ENCODE measurements at places on chromosomes 4 and X.

DNA sequence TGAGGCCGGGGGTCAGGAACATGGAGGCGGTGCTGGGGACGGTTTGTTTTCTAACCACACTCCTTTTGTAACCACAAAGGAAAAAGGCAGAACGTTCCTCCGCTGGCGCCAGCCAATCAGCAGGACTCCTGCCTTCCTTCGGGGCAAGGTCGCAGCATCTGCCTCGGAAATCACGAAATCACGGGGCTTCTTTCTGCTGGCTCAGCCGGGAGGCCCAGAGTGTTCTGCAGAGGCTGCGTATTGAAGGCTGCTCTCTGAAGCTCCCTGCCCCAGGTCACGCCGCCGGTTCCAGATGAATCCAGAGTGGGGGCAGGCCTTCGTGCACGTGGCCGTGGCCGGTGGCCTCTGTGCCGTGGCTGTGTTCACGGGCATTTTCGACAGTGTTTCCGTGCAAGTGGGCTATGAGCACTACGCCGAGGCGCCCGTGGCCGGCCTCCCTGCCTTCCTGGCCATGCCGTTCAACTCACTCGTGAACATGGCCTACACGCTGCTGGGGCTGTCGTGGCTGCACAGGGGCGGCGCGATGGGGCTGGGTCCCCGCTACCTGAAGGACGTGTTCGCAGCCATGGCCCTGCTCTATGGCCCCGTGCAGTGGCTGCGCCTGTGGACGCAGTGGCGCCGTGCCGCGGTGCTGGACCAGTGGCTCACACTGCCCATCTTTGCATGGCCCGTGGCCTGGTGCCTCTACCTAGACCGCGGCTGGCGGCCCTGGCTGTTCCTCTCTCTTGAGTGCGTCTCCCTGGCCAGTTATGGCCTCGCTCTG, 9.4 kb downstream of the TMEM187 start:
- DNase-seq = no peak

GRCh38 chr4:7944599-7945220, 5.0 kb upstream of the AFAP1 start:
- DNase-seq = no peak

DNA sequence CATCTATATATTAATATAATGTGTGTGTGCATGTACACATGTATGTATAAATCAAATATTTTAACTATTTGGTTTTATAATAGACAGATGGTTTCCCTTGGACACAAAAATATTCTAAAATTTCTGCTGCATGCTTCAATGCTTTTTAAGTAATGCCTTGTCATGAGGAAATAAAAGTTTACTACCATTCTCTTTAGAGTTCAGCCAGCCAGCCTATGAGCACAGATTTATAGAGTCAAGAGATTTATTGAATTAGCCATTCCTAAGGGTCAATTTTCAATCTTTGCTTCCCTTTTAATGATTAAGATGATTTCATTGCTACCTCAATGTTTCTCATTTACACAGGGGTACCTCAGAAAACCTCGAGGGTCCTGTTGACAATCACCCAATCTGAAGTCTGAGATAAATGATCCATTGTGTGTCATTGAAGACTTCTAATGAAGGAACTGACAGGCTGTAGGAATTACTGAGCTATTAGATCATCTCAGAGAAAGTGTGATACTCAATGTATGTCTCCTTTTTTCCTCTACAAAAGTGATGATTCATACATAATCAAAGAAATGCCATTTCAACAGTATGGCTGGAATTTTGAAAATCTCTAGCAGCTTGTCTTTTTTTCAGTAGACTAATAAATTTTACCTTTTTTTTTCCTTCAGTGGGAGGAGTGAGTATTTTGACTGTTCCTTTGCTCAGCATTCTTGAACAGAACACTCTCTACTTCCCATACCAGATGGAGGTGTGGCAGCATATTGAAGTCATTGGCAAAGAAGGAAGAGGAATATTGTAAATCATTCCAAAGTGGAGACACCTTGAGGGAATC, 222.6 kb upstream of the PCDH18 start:
- DNase-seq = peak; percentile 28

- DNase-seq = no peak
These were observed 18.4 kb upstream of the AFF1 start for GRCh38 chr4:86916392-86916791.

DNA sequence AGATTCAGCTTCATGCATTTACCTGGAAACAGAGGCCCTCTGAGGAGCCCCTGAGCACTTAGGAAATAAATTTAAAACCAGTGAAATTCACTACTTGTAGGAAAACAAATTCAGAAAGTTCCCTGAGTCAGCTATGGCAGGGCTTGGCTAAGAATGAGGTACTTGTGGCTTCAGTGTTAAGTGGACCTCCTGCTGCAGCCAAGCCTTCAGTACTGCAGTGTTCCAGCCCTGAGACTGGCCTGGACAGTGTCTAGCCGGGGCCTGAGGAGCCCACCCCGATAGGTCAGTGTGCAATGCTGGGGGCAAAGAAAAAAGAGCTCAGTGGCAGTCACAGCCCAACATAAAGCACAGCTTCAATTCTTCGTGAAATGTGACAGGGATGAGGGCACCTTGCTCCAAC, 41.9 kb downstream of the F11 start:
- no peak for DNase-seq

GRCh38 chrX:113330416-113330815, 489.8 kb upstream of the AMOT start:
- DNase-seq = no peak

GRCh38 chrX:2609431-2610238, 81.5 kb upstream of the CD99 start:
- no peak for DNase-seq

- no peak for DNase-seq
These were observed 392.3 kb upstream of the GALNT7 start for GRCh38 chr4:172776203-172776861.

DNA sequence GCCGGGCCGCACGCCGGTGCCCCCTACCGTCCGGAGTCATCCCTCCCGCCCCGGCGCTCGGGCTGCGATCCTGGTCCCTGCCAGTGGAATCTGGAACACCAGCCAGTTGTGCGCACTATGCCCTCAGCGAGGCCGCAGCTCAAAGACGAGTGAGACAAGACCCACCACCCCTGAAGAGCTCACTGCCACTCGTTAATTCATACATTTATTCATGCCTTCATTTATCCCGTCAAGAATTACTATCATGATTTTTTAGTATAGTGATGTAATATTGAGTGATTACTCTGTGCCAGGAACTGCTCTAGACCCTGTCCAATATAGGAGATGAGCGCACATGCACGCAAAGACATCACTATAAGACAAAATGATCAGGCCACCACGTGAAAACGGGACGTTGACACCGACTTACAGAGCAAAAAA, 247 bp upstream of the PPA2 start:
- peak; percentile 39 for DNase-seq

- peak; percentile 47 for DNase-seq
These were observed 35.1 kb downstream of the RBM47 start for GRCh38 chr4:40594261-40595178.

- DNase-seq = no peak
These were observed 204.8 kb upstream of the NUDT6 start for GRCh38 chr4:123127218-123127617.

DNA sequence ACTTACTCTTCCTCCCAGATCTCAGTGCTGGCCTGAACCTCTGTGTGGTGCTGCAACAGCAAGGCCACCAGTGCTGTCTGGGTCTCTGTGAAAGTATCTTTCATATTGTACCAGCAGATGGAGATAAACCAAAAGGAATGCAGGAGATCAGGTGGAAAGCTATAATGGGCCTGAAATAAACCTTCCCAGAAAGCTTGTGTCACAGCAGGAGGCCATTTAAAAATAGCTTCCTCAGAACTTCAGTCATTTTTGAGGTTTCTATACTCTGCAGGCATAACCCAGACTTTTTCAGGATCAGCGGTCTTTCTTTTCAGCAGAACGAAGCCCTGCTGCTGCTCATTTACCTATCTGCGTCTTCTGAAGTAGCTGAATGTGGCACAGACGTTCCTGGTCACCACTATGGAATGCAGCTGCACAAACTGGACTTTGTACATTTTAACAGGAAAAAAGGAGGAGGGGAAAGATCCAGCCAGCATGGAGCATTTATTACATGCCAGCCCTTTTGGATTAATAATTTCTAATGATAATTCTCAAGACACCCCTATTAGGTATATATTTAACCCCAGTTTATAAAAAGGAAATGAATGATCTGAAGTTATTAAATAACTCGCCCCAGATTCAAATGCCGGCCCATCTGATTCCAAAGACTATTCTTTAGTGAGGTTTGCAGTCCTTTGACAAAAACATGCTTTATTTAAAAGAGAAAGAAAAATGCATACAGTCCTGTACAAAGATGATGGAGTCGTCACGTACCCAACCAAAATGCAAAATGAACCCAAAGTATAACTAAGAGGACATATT, 119.7 kb downstream of the NFKB1 start:
- DNase-seq = peak; percentile 71

GRCh38 chr4:132709056-132709455, 440.0 kb upstream of the PCDH10 start:
- DNase-seq = no peak

DNA sequence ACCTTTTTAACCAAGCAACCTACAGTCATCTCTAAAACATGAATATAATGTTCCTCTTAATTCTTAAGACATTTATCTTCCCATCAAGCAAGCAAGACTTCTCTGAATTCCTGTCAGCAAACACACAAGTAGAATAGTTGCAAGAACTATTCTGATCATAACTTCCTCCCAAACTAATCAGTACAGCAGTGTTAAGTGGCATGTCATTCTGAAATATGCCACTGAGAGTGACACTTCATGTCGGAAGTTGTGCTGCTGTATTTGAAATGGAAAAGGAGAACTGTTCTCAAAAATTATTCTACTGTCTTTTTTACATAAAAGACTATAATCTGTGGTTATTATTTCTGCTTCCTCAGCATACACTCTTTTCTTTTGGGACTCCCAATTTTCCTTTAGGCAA, 546.6 kb downstream of the PCDH18 start:
- DNase-seq = no peak

- DNase-seq = peak; percentile 85
These were observed 61.3 kb downstream of the ANTXR2 start for GRCh38 chr4:80011636-80012236.

- no peak for DNase-seq
These were observed 179.6 kb downstream of the TMA16 start for GRCh38 chr4:163673848-163674697.

- no peak for DNase-seq
These were observed 297.5 kb downstream of the DCTD start for GRCh38 chr4:182619660-182620059.

DNA sequence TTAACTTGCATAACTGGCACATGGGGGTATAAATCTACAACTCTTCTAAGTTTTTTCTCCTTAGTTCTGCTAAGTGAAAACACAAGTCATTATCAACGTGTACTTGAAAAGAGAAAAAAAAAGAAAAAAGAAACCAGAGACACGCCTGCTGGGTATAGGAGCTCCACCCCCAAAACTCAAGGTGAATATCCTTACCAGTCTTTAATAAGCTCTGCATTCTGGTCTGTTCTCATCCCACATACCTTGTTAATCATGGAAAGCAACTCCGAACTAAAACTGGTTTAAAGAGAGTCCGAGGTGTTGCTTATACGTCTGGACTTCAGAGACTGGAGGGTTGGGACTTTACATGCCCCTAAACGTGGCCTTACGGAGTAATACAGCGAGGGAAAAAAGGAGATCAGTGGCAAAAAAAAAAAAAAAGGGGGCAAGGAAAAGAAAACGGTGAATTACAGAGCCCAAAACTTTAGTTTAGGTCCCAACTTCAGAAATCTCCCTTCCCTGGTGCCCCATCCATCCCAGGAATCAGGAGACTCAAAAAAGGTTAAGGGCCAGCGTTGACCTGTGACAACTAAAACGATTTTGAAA, 1.0 kb downstream of the PGRMC2 start:
- no peak for DNase-seq

DNA sequence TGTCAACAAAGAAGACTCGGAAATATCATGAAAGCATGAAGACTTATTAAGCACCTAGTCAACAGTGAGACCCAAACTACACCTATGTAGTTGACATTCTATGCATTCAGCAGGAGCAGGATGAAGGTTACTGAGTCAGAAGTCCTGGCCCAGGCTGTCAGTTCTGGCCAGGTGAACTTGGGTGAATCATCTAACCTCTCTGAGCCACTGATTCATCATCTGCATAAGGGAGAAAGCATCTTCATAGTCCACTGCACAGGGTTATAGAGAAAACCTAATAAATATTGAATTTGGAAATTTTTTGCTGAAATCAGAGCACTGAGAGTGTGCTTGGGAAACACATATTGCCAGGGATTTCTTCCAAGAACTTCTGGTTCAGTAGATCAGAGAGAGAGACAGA, 296.0 kb upstream of the SFRP2 start:
- no peak for DNase-seq

- no peak for DNase-seq
These were observed 28.7 kb downstream of the SLC4A4 start for GRCh38 chr4:71367546-71367945.

GRCh38 chr4:88481537-88481936, 24.6 kb downstream of the HERC5 start:
- DNase-seq = peak; percentile 10

- DNase-seq = no peak
These were observed 427.9 kb downstream of the SPRY1 start for GRCh38 chr4:123824524-123824923.

DNA sequence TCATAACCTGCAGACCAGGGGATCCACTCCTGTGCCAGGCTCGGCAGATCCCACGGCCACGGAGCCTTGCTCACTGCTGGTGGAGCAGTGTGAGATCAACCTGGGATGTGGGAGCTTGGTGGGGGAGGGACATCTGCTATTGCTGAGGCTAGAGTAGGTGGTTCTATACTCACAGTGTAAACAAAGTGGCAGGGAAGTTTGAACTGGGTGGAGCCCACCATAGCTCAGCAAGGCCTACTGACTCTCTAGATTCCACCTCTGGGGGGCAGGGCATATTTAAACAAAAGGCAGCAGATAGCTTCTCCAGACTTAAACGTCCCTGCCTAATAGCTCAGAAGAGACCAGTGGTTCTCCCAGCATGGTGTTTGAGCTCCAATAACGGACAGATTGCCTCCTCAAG, 54.7 kb upstream of the EPHA5 start:
- DNase-seq = no peak

GRCh38 chr4:25051534-25051933, 20.8 kb upstream of the LGI2 start:
- DNase-seq = no peak

- DNase-seq = no peak
These were observed 473.0 kb downstream of the SPRY1 start for GRCh38 chr4:123869286-123870215.

GRCh38 chr4:41514766-41515481, 23.0 kb upstream of the LIMCH1 start:
- no peak for DNase-seq

GRCh38 chr4:130336585-130337217, 1240.7 kb downstream of the C4orf33 start:
- no peak for DNase-seq

GRCh38 chr4:7901311-7901885, 38.3 kb downstream of the AFAP1 start:
- no peak for DNase-seq

- no peak for DNase-seq
These were observed 581.3 kb downstream of the BCOR start for GRCh38 chrX:39516427-39516841.
